ENCODE measurements at places on chromosomes 1 and 21.

- DNase-seq = no peak
These were observed 163.6 kb upstream of the ARHGEF16 start for GRCh38 chr1:3290915-3291314.

- peak; percentile 38 for DNase-seq
These were observed 11.9 kb downstream of the PIGV start for GRCh38 chr1:26799479-26800142.

GRCh38 chr1:184075055-184076029, 23.8 kb downstream of the TSEN15 start:
- DNase-seq = no peak

- no peak for DNase-seq
These were observed 43.8 kb downstream of the RBM11 start for GRCh38 chr21:14259747-14260146.

- no peak for DNase-seq
These were observed 35.3 kb downstream of the VN1R5 start for GRCh38 chr1:247291161-247291560.

DNA sequence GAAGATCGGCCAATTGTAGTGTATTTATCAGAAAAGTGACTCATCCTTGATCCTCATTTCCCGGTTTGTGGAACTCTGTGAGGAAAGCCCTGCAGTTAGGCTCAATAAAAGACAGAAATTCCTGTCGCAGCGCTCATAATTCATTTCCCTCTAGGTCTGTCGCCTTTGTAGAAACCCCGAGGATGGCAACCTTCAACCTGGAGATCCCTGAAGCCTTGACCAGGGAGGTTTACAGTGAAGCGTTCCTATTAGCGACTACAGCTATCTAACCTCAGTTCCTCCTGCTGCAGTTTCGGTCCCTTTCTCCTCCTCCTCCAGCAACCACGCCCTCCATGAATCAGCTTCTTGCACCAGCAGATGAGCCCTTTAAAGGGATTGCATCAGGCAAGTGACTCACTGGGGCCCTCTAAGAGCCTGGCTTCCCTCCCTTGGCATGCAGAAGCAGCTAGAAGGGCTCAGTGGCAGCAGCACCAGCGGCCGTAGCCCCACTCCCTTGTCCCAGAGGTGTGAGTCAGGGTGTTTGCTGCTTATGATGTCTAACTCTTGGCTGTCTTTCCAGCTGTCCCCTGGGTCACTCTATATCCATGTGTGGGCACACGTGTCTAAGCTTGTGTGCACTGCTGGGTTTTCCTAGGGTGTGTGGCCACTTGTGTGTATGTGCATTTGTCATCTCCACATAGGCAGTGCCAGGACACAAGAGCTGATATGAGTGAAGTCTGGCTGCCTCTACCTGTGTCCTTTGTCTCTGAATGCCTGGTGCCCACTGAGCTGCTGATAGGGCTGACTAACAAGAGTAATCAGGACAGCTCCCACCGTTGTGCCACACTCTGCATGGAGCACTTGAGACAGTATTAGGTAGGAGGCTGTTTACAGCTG, 779 bp upstream of the STK40 start:
- peak; percentile 90 for DNase-seq

GRCh38 chr1:112445596-112445995, 49.6 kb downstream of the CTTNBP2NL start:
- no peak for DNase-seq

Measured in breast epithelium (tissue), 4 donors.